GM04503 (cell line): ENCODE measurements at places on chromosomes 12 and 14.

DNA sequence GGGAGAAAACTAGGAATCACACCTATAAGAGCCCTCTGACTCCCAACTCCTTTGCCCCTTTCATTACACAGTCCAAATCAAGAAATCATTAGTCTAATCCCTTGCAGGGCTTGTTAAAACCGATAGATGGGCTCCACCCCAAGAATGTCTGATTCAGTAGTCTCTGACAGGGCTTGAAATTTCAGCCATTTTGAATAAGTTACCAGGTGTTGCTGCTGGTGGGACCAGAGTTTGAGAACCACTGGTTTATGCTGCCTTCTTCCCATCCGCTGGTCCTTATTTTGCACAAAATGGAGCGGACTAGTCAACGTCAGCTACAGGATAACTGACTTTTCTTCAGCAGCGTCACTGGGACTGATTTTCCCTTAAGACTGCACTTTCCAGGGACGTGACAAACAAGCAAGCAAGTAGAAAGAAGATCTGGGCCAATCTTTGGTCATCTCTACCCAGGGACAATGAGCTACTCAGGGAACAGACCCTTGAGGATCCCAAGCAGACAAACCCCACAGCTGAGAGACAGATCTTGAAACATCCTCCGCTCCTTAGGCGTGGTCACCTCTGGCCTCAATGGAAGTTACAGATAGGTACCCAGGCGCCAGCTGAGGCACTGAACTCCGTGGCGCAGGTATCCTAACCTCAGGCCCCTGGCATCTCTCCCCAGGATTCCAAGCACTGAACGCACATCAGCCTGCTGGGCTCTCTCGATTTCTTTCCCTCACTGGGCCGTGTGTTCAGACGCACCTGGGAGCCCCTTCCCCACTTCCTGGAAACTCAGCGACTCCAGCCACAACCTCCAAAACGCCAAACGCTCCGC is 900 bp downstream of the KCTD10 start:
- DNase-seq = no peak

DNA sequence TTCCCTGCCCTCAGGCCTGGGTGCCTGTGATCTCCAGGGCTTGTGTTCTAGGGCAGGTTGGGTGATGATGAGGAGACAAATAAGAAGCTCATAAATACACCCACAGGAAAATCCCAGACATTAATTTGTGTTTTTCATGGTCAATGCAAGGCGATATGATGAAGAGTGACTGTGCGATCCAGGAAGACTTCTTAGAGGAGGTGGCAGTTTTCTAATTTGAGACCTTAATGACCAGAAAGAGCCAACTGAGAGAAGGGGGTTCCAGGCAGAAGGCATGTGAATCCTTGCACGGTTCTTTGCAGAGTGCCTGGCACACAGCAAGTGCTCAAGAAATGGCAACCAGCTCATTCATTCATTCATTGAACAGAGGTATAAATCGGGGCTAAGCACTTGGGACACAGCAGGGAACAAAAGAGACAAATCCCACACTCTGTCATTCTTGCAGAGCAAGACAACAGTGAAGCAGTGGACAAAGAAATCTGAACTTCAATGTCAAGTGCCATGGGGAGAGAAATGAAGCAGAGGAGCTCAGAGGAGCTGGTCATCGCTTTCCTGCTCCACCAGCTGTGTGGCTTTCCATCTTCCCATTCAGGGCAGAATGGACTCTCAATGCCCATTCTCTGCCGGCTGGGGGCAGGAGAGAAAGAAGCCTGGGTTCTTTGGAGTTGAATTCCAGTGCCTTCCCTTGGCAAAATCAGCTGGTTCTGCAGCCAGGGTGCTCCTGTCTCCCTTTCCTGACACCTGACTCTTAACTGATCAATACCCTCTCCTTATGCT is 128.3 kb downstream of the AACS start:
- no peak for DNase-seq

GRCh38 chr14:68473794-68474193 is 319.1 kb downstream of the ZFP36L1 start:
- DNase-seq = no peak

- no peak for DNase-seq
Observed at GRCh38 chr12:92504594-92504981, 198.2 kb upstream of the PLEKHG7 start.

- DNase-seq = no peak
Observed at GRCh38 chr12:77401770-77402081, 336.4 kb upstream of the E2F7 start.

DNA sequence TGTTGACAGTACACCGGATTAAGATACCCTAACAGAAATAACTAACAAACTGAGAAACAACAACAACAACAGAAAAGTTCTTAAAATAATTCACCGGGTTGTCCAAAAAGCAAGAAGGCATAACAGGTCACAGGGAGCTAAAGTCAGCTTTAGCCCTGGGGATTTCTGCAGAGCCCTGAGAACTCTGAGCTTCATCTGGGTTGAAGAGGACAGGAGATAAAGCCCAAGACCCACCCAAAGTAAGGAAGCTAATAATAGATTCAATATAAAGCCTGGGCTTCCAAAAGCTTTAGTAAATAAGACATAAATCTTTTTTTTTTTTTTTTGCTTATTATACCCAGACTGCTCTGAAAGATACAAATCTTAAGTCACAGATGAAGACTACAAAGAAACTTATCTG is 44.1 kb upstream of the MTERF2 start:
- no peak for DNase-seq

DNA sequence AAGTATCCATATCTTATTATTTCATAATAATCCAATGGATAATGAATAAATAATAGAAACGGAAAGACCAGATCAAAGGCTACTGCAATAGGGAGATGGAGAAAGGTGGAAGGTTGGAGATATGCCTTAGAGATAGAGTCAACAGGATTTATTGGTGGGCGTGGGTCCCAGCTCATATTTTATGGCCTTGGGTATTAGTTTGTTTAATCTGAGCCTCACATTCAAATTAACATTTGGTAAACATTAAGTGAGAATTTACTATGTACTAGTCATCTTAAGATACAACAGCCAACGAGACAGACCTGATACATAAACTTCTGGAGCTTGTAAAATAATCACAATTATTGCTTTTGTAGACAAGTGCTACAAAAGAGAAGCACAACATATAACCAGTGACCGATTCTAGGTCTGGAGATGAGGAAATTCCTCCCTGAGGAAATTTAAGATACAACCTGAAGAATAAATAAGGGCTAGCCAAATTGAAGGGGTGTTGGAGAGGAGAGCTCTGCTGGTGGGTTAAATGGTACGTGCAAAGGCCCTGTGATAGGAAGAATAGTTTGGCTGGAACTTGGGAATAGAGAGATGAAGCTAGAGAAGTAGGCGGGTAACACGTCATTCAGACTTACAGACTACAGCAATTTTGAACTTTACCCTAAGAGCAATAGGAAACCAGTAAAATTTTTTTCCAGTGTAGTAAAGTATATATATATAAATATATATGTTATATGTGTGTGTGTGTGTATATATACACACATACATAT is 16.1 kb downstream of the LTBR start:
- DNase-seq = no peak

- DNase-seq = no peak
Observed at GRCh38 chr14:95535226-95536021, 574 bp downstream of the GLRX5 start.

DNA sequence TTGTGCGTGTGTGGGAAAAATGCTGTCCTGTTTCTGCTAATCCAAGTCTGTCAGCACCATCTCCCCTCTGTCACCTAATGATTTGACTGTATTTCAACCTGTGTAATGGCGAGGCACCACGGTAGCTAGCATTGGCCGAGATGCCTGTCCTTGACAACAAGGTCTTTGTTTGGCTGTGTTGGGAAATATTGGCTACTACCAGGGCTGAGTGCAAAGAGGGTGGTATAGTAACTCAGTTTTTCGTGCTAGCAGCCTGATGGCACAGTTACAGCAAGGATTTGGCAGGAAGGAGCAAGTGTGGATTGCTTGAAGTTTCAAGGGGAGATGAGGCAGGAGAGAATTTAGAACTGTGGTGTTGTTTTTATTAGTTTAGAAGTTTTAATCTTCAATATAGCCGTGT is 440.3 kb upstream of the RGS6 start:
- DNase-seq = no peak

- no peak for DNase-seq
Observed at GRCh38 chr12:94650143-94651056, at the start of gene TMCC3. TMCC3 (minus strand) TSS chr12:94650557; CDS start chr12:94650430, 127 bp downstream.

- DNase-seq = no peak
Observed at GRCh38 chr12:115051378-115051777, 367.4 kb upstream of the TBX3 start.

DNA sequence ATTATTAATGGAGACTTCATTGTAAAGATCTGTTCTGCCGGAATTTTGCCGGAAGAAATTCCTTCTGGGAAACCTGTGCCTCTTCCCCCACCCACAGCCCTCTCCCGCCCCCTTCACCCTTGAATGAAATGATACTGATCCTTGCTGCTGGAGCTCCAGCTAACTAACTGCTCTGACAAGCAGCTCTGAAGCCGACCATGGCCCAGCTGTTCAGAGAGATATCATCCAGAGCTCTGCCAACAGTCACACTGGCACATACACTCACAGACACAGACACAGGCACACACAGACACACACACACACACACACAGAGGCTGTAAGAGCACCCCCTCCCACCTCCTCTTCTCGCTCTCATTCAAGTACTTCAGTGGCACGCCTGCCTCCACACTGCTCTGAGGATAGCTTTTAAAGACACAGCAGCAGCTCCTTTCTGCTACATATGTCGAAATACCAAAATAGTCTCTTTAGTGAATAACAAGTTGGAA is 88.6 kb downstream of the R3HDM2 start:
- DNase-seq = no peak

DNA sequence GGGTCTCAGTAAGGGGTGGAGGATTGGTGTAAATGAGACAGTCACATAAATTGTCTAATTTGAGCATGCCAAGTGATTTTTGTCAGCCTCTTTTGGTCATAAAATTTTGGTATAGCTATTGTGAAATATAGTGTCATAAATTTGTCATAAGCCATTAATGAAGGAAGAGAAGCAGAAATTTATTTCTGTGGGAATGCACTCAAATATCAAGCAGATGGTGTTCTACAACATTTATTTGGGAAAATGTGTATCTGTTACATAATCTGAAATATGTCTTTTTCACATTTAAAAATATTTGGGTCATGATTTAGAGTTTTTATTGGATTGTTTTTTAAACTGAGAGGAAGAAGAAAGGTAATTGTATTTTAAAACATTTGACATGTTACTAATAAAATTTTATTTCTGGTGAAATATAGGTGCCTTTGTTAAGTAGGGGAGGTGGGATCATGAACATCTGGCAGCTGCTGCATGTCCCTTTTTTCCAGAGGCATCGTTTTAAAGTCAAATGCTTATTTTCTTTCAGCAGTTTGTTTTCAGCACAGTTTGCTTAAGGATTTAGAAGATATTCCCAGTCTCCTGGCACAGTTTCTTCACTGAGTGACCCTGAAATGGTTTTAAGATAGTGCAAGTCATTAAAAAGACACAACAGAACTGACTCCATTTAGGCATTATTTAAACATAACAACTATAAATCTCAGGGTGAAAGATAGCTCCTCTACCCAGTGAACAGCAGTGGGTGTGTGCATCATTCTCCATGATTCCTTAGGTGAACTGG is 371.7 kb downstream of the SNAPC1 start:
- no peak for DNase-seq

DNA sequence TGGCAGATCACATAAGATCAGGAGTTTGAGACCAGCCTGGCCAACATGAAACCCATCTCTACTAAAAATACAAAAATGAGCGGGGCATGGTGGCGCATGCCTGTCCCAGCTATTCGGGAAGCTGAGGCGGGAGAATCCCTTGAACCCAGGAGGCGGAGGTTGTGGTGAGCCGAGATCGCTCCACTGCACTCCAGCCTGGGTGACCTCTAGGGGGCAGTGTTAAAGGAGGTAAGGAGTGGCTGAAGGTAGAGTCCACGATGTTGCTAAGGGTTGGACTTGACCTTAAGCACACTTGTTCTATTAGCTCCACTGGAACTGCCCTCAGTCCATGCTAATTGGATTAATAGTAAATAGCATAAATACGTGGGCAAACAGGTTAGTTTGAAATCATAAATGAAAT is 62.4 kb upstream of the PSMC1 start:
- DNase-seq = no peak

DNA sequence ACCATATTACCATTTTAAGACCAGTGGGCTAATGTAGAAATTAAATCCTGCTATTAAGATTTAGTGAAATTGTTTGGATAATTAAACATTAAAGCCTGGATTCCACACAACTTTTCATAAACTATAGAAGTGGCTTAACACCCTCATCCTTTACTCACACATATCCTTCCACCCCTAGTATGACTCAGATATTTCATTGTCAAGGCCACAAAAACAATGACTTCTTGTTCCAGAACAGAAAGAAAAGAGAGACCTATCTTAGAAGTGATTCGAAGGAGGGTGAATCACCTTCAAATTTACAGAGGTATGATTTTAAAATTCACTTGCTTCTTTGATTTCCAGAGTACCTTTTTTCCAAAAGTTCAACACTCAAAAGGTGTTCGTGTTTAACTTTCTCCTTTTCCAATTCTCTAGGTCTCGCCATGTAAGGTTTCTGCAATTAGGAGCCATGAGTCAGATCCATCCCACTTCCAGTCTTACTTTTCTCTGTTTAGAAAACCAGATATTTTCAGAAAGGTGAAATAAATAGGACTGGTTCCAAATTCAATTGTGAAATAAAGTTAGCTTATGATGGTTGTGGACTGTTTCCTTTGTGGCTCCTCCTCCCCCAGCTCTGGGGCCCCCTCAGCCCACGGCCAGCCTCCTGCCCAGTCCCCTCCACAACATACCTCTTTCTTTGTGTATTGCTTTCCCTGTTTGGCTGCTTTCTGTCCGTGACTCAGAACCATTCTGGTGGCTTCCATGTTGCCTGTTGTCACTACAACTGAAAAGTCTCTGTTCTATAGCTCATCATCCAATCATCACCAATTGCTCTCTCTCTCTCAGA is 24.6 kb upstream of the MGP start:
- no peak for DNase-seq

GRCh38 chr12:67981287-67982162 is 7.7 kb upstream of the IFNG-AS1 start:
- peak; percentile 71 for DNase-seq

DNA sequence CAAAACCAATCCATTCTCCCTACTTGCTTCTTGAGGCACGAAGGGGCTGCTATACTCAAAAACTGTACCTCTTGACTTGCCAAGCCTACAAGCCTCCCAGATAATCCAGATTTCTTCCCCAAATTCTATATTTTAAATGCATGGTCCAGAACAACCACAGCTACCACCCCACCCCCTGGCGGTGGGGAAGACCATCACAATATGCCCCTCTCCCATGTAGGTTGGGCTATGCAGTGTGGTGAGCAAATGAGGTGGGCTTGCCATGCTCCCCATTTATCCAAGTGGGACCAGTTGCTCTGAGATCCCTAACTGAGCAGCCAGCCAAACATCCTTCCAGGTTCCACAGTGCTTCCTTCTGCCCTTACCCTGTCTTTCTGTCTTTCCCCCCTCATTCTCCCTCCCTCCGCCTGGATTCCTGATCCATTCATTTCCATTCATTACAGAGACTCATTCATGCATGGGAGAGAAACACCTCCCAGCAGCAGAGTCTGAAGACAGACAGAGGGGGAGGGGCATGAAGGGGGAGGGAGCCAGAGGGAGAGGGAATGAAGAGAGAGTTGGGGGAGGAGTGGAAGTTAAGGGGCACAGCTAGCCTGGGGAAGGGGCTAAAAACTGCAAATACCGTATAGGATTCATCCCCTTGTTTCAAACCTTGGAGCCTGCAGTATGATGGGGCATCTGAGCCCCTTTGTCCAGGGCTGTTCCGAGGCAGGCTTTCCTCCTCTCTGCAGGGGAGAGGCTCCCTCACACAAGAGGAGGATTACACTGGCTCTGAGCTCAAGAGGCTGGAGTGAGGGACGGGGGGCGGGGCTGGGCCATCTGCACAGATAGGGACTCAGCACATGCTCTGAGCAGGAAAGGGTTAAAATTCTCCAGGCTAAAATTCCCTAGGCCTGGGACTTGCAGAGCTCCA is 4.4 kb downstream of the ZNF219 start:
- no peak for DNase-seq
